ENCODE measurements at places on chromosomes 4 and X.

DNA sequence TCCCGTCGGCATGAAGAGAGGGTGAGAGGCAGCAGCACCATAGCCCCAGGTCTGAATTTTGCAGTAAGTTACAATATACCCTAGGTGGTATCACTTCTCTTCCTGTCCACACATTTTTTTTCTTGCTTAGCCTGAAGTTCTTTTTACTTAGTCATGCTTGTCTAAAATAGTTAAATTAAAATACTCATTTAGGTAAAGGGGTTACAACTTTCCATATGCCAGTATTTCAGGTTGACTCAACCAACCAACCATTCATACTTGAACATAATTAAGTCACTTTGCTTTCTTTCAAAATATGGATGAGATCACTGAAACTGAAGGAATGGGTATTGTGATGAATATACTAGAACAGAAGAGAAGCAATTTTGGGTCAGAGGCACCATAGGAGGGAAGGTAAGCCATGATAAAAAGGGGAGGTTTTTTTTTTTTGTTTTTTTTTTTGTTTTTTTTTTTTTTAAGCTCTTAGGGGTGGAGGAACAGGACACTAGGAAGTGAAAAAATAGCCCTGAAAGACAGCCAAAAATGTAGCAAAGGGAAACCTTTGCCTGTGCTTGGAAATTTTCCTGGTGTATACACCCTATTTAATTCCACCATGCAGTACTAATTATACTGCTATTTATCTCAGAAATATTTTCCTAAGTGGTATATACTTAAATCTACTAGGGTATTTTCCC is 41.8 kb downstream of the RPS6KA3 start:
- DNase-seq = no peak

DNA sequence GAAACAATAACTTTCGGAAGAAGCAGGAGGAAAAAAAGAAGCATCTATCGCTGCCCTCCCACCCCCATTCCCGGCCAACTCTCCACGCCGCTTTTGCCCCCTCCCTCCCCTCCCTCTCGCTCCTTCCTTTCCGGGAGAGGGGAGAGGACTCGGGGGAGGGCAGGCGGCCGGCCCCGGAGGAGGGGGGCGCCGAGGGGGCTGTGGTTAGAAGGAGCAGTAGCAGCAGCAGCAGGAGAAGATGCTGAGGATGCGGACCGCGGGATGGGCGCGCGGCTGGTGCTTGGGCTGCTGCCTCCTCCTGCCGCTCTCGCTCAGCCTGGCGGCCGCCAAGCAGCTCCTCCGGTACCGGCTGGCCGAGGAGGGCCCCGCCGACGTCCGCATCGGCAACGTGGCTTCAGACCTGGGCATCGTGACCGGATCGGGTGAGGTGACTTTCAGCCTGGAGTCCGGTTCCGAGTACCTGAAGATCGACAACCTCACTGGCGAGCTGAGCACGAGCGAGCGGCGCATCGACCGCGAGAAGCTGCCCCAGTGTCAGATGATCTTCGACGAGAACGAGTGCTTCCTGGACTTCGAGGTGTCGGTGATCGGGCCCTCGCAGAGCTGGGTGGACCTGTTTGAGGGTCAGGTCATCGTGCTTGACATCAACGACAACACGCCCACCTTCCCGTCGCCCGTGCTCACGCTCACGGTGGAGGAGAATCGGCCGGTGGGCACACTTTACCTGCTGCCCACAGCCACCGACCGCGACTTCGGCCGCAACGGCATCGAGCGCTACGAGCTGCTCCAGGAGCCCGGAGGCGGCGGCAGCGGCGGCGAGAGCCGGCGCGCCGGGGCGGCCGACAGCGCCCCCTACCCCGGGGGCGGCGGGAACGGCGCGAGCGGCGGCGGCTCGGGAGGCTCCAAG is 1.3 kb downstream of the PCDH7 start:
- DNase-seq = peak; percentile 77

DNA sequence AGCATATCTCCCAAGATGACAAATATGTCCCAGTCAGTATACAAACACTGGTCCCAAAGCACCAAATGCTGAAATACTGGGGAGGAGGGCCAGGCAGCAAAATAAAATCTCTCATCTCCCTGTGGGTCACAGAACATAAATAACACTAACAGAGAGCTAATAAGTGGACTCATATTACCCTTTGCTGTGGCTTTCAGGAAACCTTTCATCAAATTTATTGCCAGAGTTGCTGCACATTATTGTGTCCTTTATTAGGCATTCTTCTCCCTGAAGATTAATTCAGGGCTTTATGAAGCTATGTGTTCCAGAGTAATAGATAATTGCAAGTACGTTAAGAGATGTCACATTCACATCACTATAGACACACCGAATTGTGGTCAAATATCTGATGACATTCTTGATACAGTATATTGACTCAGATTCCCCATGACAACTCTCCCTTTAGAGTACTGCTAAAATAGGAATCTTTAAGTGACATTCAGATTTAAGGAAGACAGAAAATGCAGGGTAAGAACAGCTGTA is 124.1 kb upstream of the PRR32 start:
- DNase-seq = no peak

- no peak for DNase-seq
Observed at GRCh38 chr4:161188578-161188977, 975.2 kb downstream of the FSTL5 start.

- no peak for DNase-seq
Observed at GRCh38 chr4:157772907-157773306, 399.9 kb downstream of the GASK1B start.

- DNase-seq = no peak
Observed at GRCh38 chr4:175308236-175308635, 390.1 kb downstream of the ADAM29 start.

DNA sequence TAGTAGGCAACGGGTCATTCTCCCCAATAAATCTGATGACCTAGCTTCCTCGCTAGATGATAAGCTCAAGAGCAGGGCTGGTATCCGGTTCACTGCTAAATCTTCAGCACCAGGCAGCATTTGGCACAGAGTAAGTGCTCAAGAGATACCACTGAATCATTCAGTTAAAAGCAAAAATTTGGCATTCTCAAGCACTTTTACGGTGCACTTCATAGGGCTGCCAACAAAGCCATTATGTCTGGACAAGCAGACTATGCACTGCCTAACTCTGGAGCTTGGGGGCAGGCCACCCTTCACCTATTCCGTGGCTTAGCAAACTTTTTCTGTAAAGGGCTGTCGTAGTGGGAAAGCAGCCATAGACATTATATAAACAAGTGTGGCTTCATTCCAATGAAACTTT is 23.8 kb upstream of the CXorf38 start:
- no peak for DNase-seq

DNA sequence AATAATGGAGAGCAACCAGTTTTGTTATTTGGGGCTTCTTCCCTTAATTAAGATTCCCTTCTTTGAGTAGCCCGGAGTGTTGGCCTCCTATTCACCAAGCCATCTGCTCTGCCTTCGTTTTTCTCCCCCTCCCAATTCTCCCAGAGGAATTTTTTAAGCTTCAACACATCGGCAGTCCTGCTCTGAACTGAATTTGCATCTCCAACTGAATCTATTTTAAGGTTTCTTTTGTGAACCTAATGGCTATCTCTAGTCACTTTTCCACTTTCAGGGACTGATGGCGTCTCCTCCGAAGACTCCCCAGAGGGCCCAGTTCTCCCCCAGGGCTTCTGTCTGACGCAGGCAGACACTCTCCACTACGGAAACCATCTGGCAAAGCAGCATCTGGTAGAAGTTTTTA is 280.2 kb downstream of the ADGRA3 start:
- no peak for DNase-seq

GRCh38 chrX:155747520-155747919 is 133.6 kb upstream of the VAMP7 start:
- DNase-seq = no peak

DNA sequence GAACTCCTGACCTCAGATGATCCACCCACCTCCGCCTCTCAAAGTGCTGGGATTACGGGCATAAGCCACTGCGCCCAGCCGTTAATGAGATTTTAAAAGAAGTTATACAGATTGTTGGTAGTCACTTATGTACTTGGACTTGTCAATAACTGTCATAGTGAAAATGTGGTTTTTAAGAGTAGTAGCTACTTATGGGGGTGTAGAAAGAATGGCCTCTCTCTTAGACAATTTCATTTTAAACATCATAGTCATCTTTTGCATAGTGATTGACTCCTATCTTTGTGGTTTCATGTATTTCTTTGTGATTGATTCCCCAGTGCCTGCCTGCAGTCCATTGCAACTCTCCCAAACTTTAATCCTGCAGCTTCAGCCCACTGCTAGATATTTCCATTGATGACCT is 17.4 kb downstream of the FAM199X start:
- DNase-seq = no peak

DNA sequence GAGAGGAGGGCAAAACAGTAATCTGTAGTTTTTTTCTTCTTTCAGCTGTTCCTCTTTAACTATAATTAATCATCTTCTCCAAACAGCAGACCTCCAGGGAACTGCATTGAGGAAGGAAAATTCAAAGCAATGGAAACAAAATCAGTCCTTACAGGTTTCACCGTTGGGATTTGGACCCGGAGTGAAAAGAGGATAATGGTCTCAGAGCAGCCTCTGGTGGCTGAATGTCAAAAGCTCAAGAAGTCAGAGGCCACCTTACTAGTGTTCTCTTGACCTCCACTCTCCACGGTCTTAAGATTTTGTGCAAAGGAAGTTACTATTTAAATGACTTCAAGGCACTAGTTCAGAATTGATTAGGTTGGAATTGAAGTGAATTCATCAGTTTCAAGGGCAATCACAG is 16.0 kb upstream of the MID1 start:
- no peak for DNase-seq

DNA sequence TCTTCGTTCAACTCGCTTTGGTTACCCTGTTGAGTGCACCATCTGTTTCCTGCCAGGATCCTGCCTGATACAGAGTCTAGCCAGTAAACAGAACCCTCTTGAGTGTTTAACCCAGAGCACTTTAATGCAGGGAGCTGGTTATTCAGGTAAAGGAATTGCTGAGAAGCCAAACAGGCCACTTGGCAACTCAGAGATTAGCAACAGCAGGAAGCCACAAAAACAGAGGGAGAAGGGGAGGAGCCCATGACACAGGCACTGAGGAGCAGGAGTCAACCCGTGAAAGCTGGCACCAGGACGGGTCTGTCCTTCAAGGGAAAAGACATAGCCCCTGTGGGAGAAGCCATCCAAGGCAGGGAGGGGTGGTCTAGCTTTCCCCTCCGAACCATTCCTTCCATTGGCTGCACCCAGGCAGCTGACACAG is 641.4 kb downstream of the ZNF674 start:
- DNase-seq = no peak

DNA sequence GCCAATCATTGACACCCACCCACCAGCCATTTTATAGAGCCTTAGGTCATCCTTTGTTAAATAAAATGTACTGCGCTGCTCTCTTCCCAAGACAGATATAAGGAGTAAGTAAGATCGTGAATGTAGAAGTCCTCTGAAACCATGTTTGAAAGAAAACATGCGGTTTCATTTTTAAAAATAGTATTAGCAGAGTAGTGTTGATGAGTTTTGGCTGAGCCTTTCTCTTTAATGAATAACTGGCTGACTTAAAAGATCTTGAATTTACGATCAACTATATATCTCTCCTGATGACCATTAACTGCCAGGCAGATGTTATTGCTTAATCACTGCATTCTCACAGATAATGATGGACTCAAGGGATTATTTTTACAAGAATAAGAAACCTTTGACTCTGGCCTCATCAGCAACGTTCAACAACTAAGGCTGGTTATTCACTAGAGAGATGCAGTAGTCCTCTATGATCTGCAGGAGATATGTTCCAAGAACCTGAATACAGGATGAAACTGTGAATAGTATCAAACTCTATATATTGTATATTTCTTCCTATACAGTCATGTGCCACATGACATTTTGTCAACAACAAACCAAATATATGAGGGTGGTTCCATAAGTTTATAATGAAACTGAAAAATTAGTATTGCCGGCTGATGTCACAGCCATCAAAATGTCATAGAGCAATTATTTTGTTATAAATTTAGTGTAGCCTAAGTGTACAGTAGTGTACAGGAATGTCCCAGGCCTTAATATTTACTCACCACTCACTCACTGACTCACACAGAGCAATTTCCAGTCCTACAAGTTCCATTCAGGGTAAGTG is 80.8 kb downstream of the FAM13A start:
- no peak for DNase-seq

- DNase-seq = no peak
Observed at GRCh38 chr4:183443655-183444213, 702 bp upstream of the CDKN2AIP start.

GRCh38 chr4:106364282-106364681 is 4.3 kb downstream of the GIMD1 start:
- no peak for DNase-seq

- DNase-seq = no peak
Observed at GRCh38 chr4:82043081-82043808, 330.5 kb downstream of the HNRNPD start.

DNA sequence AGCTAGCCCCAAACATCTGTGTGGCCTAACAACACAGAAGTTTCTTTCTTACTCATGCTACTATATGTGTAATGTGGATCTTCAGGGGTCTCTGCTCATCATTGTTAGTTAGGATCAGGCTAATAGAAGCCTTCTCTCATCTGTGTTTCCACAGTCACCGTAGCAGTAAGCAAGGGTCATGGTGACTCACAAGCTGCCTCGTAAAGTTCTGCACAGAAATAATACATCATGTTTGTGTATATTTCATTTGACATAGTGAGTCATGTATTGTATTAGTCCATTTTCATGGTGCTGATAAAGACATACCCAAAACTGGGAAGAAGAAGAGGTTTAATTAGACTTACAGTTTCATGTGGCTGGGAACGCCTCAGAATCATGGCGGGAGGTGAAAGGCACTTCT is 38.7 kb downstream of the SLC4A4 start:
- DNase-seq = no peak

DNA sequence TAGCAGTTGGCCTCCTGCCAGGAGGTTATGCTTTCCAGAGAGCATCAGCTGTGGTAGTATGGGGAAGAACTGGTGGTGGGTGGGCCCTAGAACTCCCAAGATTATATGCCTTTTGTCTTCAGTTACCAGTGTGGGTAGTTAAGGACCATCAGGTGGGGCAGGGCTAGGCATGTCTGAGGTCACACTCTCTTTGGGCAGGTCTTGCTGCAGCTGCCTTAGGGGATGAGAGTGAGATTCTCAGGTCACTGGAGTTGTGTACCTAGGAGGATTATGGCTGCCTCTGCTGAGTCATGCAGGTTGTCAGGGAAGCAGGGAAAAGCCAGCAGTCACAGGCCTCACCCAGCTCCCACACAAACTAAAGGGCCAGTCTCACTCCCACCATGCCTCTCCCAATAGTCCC is 172.9 kb upstream of the GYPA start:
- DNase-seq = no peak

GRCh38 chr4:81040012-81040659 is 9.6 kb downstream of the BMP3 start:
- DNase-seq = no peak

GRCh38 chrX:45515262-45516215 is 314.9 kb upstream of the DIPK2B start:
- DNase-seq = no peak

GRCh38 chr4:40557736-40558135 is 71.9 kb downstream of the RBM47 start:
- no peak for DNase-seq

DNA sequence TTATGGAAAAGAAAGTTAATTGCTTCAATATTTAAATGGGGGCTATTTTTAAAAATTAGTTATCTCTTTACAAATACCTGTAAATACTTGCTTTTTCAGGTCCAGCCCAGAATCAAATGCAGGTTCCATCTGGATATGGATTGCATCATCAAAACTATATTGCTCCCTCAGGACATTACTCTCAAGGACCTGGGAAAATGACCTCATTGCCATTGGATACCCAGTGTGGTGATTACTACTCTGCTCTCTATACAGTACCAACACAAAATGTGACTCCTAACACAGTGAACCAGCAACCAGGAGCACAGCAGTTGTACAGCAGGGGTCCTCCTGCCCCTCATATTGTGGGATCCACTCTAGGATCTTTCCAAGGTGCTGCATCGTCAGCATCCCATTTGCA is 29.2 kb downstream of the SEC24B start:
- DNase-seq = no peak

Measured in type B pancreatic cell (in vitro differentiated cells).